ENCODE measurements at places on chromosomes 12 and 14.

DNA sequence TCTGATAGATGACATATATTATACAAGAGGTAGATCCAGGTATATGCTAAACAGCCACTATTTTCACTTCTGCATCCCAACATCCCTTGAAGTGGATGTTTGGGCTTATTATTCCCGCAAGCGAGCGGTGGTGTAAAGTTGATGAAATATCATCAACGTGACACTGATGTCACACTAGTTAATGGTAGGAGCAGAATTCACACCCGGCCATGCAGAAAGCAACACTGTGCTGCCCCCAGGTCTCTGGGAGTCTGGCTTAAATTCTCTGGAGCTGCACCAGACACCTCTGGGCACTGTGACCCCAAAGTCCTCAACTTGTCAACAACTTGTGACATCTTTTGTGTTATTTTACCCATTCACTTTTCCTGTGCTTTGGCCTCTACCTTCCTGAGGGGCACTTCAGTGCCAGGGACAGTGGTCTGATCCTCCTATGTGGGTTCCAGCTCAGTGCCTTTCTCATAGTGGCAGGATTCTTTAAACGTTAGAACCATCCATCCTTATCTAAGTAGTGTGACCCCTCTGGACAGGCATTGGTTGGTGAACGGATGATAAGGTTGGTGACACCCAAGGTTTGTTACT, 952 bp downstream of the DRAM1 start:
- DNase-seq, result no peak

GRCh38 chr14:96160913-96161310, 43.7 kb upstream of the BDKRB2 start:
- DNase-seq, result no peak

DNA sequence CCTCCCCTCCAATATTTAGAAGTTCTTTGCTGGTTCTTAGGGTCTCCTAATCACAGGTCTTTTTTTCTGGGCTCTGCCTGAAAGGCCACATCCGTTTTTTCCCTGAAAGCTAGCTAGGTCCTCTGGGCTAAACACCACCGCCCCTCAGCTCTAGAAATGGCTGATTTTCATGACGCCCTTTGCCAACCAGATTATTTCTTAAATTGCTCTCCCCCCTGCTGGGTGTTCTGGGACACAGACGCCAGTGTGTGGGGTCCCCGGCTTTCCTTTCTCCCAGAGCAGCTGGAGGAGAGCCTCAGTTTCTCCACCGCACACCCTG, 45.3 kb upstream of the ATP23 start:
- no peak for DNase-seq

DNA sequence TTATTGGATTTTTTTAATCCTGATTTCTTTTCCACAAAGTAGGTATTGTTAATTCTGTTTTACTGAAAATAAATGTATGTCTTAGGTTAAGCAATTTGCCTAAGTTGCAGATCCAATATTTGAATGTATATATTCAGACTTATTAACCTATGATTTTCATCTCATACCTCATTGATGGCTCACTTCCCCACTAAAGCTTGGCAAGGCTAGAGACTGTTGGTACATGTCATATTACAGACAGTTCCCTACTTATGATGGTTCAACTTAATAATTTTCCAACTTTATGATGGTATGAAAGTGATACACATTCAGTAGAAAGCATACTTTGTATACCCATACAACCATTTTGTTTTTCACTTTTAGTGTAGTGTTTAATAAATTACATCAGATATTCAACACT, 33.2 kb upstream of the KCNH3 start:
- DNase-seq, result no peak

- no peak for DNase-seq
Observed at GRCh38 chr14:104477666-104478380, 101.7 kb upstream of the C14orf180 start.

DNA sequence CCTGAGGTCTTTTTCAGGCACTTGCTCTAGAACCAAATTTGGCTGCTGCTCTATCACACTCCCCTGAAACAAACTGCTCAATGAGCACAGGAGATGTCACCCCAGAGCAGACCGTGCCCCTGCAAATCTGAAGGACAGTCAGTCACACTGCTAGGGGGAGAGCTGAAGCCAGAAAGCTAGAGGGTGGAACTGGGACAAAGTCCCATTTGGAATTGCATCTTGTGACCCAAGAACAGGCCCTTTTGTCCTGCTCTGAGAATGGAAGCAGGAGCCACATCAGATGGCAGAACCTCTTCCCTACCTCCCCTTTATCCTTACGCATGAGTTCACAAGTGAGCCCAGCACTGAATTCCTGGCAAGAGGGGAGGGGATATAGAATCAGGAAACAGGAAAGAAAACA, 64.7 kb downstream of the MAP3K9 start:
- no peak for DNase-seq

- no peak for DNase-seq
Observed at GRCh38 chr14:51648296-51648695, 3.4 kb upstream of the FRMD6 start.

GRCh38 chr14:78242086-78242485, 71.9 kb downstream of the NRXN3 start:
- DNase-seq, result no peak

DNA sequence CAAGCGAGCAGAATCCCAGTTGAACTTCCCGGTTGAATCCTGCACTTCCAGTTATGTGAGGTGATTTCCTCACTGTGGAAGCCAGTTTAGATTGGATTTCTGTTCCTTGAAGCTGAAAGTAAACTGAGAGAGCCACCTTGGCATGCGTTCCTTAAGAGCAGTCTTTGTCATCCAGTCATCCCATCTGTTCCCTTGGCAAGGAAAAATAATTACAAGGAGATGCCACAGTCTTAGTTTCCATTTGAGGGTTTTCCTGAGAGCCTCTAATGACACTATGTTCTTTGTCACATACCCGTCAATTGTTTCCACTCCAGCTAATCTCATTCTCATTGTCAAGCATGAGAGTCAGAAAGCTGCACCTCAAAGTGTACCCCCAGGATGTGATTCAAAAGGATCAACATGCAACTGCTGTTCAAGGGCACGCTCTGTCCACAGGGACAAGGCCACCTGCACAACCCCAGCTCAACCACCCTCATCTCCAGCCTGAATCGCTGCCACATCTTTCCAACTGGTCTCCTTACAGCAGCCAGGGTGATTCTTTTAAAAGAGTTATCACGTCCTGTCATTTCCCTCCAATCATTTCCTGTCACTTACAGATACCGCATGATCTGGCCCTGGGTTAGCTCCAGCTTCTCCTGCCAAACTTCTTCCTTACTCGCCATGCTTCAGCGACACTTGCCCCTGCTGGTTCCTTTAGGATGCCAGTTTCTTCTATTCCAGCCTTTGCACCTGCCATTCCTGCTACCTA, 18.0 kb upstream of the TCP11L2 start:
- DNase-seq, result no peak

- DNase-seq, result no peak
Observed at GRCh38 chr14:70350078-70350477, 9.4 kb downstream of the COX16 start.

- no peak for DNase-seq
Observed at GRCh38 chr12:22530-23201, 43.9 kb upstream of the IQSEC3 start.

GRCh38 chr12:88325076-88325815, 183.1 kb downstream of the TMTC3 start:
- no peak for DNase-seq

Measured in activated CD8-positive, alpha-beta memory T cell treated with anti-CD3 and anti-CD28 coated beads for 1 hour (primary cell).